ENCODE measurements at places on chromosomes 12 and 14. TPM values are rescaled to one million over a fixed set of nuclear protein-coding genes. Genes with fewer than 3 reads are reported as not detected.

DNA sequence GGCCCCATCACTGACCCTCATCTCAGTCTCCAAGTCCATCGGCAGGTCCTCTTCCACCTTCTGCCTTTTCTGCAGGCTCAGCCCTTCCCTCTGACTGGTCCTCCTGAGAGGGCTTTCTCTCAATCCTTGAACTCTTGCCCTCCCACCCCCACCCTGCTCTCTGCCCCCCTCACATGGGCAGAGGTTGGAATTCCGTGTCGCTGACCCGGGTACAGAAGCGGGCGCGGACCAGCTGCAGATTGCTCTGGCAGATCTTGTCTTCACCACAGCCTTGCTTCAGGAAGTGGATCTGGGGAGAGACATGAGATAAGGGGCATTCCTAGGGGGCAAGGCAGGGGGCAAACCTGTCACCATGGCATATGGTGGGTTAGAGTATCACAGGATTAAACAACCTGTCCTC, 12.4 kb downstream of the ITGA7 start:
- H3K27ac ChIP-seq: no peak overlapping the region
- H3K4me3 ChIP-seq: no peak overlapping the region
- H3K4me1 ChIP-seq: peaks cover 3% of the 10 kb centered on the region
- H3K36me3 ChIP-seq: peaks cover 78% of the 10 kb centered on the region
- DNase-seq: no peak

The ATXN3 gene
- total RNA-seq: 76.9 TPM

- no peak overlapping the region for H3K4me3 ChIP-seq
- no peaks in the 10 kb centered on the region for H3K27me3 ChIP-seq
- H3K4me1 ChIP-seq: no peaks in the 10 kb centered on the region
- no peak overlapping the region for H3K27ac ChIP-seq
Measured at GRCh38 chr12:127780881-127781280, 486.1 kb upstream of the TMEM132C start.

- DNase-seq: no peak
- peak overlapping the region; percentile 34 for H3K27ac ChIP-seq
- peak overlapping the region; percentile 92 for H3K4me3 ChIP-seq
- H3K36me3 ChIP-seq: no peaks in the 10 kb centered on the region
- no peaks in the 10 kb centered on the region for H3K27me3 ChIP-seq
Measured at GRCh38 chr12:24902511-24903328, 46.2 kb downstream of the BCAT1 start.

DNA sequence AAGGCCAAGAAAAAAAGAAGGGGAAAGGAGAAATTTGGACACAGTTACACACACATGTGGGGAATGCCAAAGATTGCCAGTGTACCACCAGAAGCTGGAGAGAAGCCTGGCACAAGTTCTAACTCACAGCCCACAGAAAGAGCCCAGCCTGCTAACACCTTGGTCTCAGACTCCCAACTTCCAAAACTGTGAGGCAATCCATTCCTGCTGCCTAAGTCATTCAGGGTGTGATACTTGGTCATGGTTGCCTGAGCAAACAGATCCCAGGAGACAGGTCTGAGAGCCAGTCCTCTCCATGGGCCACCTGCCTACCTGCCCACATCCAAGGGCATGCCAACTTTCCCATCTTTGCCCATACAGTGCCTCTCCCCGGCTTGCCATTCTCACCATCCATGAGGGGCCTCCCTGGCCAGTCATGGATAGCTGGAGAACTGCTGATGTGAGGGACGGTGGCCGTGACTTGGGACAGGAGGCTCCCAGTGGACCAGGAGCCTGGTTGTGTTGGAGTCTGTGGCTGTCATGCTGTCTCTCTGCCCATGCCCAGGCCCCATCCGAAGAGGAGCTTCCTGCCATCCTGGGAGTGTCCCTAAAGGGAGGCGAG, 198.0 kb upstream of the RTL1 start:
- no peaks in the 10 kb centered on the region for H3K36me3 ChIP-seq
- no peak overlapping the region for H3K27ac ChIP-seq
- no peaks in the 10 kb centered on the region for H3K27me3 ChIP-seq
- H3K4me3 ChIP-seq: no peak overlapping the region

Data from thoracic aorta (tissue), 2 donors.